ENCODE measurements at places on chromosomes 16 and 17.

DNA sequence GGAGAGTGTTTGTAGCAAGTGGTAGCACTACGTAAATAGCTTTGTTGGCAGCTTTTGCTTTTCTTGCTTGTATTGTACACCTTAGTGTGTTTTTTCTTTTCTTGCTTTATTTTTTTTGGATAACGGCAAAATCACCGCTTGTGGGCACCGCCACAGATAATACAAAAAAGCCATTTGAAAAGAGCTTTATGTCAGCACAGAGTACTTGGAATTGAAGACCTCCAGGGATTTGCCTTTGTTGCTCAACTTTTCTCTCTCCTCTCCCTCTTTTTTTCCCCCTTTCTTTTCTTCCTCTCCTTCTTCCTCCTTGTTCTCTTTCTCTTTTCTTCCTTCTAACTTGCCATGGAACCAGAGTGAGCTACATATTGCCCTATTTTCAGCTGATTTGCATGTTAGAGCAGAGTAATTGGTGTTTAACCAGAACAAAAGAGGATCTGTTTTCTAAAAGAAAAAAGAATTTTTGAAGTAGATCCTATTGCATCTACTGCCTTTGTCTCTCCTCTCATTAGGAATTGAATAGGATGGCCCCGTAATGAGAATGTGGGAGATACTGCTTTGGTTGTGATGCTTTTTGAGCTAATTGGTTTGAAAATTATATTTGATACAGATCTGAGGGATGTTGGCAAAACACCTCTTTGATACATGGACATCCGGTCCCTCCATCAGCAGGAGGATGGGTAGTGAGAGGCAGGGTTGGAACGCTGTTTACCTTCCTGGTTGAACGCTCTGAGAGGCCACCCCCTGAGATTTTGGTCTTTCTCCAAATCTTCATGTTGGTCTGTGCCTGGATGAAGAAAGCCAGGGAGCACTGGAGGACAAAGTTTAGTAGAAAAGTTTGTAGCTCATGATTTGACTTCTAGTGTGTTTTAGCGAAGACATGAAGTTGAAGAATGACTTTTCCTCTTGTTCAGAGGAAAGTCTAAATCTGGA is 85.6 kb downstream of the MSI2 start:
- DNase-seq = no peak

DNA sequence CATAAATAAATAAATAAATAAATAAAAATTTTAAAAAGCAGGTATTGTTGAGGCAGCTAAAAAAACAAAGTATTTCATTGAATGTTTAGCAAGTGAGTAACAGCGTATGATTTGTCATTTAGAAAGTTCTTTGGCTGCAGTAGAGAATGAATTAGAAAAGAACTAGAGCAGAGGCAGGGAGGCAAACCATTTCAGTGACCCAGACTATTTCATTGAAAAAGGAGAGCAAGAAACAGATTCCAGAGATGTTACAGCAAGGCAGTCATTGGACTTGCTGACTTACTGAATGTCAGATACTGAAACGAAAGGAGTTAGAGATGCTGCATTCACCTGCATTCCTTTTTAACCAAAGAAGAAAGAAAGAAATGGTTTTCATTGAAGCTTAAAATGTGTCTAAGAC is 105.5 kb upstream of the HLF start:
- no peak for DNase-seq

- DNase-seq = no peak
These were observed 33.2 kb upstream of the USP7 start for GRCh38 chr16:8996891-8997290.

DNA sequence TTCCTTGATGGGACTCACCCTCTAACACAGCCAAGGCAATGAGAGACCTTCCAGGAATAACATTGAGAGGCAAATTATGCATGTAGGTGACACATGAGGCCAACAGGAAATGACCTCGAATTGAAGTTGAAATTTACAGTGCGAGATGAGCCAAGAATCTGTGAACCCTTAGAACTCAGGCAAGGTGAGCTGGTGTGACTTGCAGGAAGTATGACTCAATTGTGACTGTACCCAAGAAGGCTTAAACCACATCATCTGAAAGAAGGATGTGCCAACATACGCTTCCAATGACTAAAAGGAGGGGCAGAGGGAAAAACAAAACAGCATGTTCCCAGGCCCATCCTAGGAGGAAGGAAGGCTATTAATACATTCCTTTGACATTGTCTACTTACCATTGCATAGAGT is 44.8 kb downstream of the PITPNC1 start:
- DNase-seq = no peak

GRCh38 chr17:65473985-65474384 is 87.5 kb downstream of the AXIN2 start:
- no peak for DNase-seq

DNA sequence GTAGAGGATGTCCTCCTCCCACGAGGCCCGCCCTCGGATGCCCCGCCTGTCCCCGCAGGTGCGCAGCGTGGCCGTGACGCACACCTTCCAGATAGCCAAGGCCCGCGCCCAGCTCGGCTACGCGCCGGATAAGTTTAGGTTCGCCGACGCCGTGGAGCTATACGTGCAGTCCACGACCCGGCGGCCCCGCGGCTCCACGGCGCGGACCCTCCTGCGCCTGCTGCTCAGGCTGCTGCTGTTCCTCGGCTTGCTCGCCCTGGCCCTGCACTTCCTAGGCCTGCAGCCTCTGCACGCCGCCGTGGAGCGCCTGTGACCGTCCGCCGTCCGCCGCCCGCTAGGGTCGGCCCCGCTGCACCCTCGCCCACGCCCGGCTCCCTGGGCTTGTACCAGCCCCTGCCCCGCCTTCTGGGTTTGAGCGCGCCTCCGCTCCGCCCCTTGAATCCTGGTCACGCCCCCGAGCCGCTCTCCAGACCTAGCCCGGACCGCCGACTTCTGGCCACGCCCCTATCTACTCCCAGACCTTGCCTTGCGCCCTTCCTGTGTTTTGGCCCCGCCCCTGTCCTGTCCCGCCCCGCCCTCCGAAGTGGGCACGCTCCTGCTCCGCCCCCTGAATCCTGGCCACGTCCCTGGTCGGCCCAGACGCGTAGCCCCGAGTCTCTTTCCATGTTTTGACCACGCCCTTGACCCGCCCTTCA is 15.8 kb upstream of the EEF2K start:
- no peak for DNase-seq

GRCh38 chr16:660459-661183 is 7.3 kb upstream of the RHOT2 start:
- DNase-seq = peak; percentile 66

- DNase-seq = no peak
These were observed 49.8 kb upstream of the XYLT1 start for GRCh38 chr16:17520561-17520960.

GRCh38 chr17:45675012-45675411 is 109.1 kb upstream of the CRHR1 start:
- no peak for DNase-seq
